Karpas-422 (cell line): ENCODE measurements at places on chromosomes 2 and 18. TPM values are rescaled to one million over a fixed set of nuclear protein-coding genes. Genes with fewer than 3 reads are reported as not detected.

Gene PPP1CB
- total RNA-seq: 58.5 and 134 TPM in 2 replicates

Gene ARMC9
- 7.7 and 11.5 TPM in 2 replicates for total RNA-seq

Gene STON1
- 0.63 and 2.8 TPM in 2 replicates for total RNA-seq

Gene OSR1
- total RNA-seq: not detected in 2 replicates

Gene RUFY4
- total RNA-seq: 0.11 TPM in 1 of 2 replicates, not detected in the other

Gene MAPRE2
- total RNA-seq: 200 and 267 TPM in 2 replicates

- no peak for DNase-seq
Measured at GRCh38 chr2:63055226-63056106, 4.8 kb downstream of the OTX1 start.

DNA sequence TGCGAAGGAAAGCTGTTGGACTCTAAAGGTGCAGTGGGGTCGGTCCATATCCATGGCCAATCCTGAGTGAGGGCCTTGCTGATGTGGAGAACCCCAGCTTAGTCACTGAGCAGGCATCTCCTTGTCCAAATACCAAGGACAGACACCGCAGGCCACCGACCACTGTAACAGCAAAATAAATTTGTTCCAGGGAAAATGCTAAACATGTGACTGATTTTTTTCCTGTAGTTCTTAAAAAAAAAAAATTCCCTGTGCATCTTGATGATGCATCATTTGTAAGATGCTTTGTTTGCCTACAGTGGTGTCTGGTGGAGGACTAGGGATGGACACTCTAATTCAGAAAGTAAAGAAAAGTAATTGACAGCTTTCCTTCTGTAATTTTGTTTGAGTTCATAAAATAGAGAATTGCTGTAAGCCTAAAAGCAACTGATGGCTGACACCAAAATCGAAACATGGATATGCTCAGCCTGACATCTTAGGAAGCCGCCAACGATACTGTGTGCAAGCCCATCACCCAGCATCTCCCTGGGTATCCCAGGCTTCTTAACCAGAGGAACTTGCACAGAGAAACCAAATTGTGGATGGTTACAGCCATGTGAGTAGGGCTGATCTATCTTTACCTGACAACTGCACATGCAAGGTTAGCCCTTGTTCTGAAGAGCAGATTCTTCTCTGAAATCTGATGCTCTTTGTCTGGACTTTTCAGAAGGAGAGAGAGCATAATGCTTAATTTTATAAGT lies 188.6 kb downstream of the ARL4C start:
- peak; percentile 40 for DNase-seq

GRCh38 chr2:37786191-37786698 lies 114.8 kb upstream of the CDC42EP3 start:
- no peak for DNase-seq

DNA sequence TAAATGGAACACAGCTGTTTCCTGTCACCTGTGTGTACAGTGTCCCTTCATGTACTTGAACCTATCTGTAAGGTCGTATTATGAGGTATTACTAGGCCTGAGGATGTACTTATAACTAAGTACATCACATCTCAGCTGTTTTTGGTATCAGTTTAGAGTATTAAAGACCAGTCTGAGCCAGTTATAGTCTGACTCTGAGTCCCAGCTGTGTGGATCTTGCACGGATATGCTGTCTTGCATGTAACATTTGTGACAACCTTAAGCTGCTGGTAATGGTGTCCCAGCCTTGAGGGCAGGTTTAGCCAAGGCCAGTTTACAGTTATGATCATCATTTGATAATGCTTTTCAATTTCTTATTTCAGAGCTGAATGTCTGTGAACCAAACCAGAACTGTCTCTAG lies 496.3 kb downstream of the SLC4A3 start:
- no peak for DNase-seq

DNA sequence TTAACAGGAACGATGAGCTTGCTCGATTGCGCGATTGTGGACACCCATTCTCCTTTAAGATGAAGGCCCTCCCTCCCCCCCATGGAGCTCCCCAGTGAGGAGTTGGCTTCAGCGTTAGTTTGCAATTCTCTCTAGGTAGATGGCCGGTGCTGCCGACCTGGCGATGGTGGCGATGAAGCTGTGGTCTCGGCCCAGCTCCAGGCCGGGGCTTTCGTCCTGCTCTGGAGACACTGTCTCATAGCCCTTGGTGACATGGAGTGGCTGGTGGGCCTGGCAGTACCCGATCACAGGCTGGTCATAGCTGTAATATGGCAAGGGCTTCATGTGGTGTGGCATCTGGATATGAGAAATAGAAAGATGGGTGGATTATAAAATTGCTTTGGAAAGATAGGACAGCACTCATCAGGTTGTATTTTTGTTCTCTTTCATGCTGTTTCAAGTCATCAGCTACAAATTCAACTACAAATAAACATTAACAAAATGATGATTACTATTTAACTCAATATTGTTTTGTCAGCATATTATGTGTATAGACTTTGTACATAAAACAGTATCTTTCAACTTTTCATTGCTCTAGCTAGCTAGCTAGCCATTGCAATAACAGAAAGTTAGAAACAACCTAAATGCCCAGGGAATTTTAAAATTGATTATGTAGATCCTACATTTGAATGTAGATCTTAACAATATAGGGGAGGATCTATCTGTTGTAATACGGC lies 773.4 kb downstream of the LRRTM4 start:
- no peak for DNase-seq

DNA sequence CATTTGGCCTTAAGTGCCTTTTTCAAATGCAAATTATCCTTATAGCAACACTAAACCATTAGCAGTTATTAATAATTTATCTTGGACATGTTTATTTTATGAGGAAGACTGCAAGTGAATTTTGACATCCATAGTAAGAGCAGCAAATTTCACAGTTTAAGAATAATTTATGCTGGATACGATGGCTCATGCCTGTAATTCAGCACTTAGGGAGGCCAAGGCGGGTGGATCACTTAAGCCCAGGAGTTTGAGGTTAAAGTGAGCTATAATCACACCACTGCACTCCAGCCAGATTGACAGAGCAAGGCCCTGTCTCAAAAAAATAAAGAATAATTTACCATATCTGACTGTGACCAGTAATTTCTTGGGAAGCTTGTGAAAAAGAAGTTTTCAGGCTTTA lies 286.2 kb downstream of the TMX3 start:
- no peak for DNase-seq

DNA sequence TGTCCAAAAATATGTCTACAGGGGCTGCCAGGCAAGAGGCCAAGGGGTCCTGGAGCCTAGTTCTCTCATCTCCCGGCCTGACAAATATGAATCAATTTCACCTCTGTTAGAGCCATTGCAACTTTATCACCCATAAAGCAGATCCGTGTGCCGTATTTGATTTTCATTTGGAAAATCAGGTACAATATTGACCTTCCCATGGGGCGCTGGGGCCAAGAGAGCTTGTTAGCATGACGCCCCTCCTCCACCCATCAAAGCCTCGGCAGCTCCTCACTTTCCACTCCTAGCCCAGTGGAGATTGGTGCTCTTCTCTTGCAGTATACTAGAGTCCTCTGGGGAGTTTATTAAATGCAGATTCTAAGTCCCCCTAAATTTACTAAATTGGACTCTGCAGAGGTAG lies 96.8 kb downstream of the CAPN13 start:
- DNase-seq: no peak
